Heart right ventricle (tissue), 16 donors: ENCODE measurements at places on chromosomes 4 and X.

- no peak for DNase-seq
These were observed 143.8 kb upstream of the PPARGC1A start for GRCh38 chr4:24033626-24034025.

- DNase-seq, result no peak
These were observed 518 bp upstream of the SAT1 start for GRCh38 chrX:23782455-23782854.

GRCh38 chr4:87057835-87058355 is 123.1 kb downstream of the AFF1 start:
- no peak for DNase-seq

DNA sequence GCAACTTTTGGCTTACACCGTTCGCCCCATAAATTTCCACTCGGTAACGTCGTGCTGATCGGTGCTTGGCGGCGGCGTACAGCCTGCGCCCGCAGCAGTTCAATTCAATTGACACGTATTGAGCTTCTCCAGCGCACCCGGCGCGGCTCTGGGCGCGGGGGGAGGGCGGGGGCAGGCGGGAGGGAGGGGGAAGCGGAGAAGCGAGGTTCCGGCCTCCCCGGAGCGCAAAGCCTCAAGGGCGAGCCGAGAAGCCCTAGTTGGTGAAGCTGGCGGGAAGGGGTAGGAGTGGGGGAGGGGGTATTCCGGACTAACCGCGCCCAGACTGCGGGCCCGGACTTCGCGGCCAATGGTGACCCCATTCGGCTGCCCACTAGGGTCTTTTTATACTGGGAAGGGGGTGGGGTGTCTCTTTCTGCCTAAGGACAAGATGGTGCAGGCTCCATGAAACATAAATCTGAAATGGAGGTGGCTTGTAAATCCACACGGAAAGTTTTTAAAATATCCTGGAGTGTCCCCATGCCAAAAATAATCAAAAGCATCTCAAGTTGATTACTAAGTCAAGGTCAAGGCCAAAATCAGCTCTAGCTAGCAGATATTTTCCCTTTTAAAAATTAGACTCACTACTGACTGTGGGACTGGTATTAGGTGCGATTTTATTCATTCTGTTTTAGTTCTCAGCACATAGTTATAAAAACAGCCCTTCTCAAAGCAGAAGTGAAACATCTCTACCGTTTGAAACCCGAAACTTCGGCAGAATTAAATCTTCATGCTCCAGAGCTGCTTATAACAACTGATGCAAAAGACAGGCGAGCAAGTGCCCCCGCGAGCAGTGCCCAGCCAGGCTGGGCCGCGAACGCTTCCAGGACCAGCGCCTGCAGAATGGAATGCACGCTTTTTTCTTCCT is 1.5 kb upstream of the BCOR start:
- DNase-seq, result peak; percentile 59

- no peak for DNase-seq
These were observed 17.4 kb downstream of the ZNF827 start for GRCh38 chr4:145921231-145921630.

- no peak for DNase-seq
These were observed 53.1 kb downstream of the CHRNA9 start for GRCh38 chr4:40388239-40388638.

- no peak for DNase-seq
These were observed 83.9 kb downstream of the ADRA2C start for GRCh38 chr4:3850128-3850527.

- DNase-seq, result no peak
These were observed 53.0 kb downstream of the FAM53A start for GRCh38 chr4:1631136-1631535.

DNA sequence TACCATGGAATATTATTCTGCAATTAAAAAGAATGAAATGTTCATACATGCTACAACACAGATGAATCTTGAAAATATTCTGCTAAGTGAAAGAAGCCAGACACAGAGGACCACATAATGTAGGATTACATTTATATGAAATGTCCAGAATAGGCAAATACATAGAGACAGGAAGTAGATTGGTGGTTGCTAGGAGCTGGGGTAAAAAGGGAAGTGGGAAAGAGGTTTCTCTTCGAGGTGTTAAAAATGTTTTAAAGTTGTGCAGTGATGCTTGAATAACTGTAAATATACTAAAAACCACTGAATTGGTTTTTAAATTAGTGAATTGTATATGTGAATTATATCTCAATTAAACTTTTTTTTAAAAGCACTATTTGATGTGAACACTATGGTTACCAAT is 3.6 kb upstream of the NXT2 start:
- no peak for DNase-seq

DNA sequence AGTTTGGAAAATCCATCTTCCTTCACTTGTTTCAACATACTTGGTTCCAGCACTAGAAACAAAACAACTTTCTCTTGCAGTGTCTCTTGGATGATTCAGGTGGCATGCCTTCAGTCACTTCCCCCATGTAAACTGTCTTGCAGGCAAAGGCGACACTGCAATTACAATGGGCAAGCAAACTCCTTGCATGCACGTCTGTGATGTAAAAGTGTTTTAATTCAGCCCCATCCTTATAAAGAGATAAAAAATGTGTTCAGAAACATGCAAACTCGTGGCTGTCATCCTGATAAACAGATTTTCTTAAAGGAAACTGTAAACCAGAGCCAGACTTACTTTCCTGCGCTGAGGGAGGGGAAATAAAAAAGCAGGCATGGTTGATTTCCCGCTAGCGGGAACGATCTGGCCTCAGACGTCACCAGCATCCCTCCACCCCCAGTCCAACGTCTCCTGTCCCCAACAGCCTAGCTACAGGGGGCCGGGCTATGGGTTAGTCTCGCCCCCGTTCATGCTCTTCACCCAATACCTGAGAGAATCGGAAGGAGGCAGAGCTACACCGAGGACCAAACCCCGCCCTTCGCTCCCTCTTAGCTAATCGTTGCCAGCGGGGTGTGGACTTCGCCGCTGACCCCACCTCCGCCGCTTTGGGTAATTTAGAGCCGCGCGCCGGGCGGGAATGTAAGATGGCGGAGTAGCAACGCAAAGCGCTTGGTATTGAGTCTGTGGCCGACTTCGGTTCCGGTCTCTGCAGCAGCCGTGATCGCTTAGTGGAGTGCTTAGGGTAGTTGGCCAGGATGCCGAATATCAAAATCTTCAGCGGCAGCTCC is at the start of gene PRPS1:
Gene PRPS1 (plus strand): TSS at position 673 of the 824 bp plus-strand sequence. CDS start 119 bp downstream, at position 792.
- peak; percentile 92 for DNase-seq

GRCh38 chr4:119593698-119594097 is 34.9 kb downstream of the PDE5A start:
- no peak for DNase-seq

DNA sequence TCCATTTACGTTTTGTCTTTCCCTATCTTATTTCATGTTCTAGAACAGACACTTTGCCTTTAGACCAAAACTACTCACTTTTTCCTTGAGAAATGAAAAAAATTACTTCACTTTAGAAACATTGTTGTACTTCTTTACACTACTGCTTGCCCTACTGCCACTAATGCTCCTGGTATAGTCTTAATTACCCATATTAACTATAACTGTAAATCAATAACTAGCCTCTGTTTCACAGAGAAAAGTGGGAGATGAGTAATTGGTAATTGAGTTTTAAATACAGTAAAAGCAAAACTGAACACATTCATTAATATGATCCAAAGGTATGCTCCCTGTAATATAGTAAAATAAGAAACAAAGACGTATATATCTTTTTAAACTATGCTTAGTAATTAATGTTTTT is 111.1 kb upstream of the JADE1 start:
- DNase-seq, result no peak

DNA sequence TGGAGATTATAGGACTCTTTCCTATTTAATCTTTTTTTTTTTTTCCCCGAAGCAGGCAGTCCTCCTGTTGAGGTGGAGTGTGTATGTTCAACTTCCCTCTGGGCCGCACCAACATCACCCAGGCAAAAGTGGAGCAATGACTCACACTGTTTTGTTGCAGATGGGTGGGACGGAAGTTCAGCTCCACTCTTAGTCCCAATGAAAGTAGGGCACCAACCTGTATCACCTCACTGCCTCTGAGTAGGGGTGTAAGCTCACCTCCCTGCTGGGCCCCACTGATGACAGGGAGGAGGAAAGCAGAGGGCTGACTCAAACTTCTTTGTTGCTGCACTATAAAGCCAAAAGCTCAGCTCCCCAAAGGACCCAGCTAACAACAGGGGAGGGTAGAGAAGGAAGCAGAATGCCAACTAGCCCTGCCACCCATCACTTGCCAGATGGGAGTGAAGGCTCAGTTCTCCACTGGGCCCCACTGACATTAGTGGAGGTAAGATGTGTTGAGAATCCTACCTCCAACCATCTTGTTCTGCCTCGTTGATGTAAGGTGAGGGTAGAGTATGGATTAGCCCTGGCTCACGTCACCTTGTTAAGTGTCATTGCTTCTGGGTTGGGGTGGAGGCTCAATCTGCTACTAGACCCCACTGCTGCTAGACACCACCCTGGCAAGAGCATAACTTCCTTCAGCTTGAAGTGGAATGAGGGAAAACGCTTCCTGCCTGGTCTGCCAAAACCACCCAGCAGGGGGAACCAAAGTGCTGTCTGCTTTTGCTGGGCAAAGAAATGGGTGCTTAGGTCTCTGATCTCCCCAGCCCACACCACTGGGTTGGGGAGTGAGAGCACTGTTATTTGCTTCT is 14.1 kb downstream of the RPS6KA3 start:
- DNase-seq, result peak; percentile 47

- DNase-seq, result no peak
These were observed 203.3 kb downstream of the CLCN4 start for GRCh38 chrX:10360116-10360515.

DNA sequence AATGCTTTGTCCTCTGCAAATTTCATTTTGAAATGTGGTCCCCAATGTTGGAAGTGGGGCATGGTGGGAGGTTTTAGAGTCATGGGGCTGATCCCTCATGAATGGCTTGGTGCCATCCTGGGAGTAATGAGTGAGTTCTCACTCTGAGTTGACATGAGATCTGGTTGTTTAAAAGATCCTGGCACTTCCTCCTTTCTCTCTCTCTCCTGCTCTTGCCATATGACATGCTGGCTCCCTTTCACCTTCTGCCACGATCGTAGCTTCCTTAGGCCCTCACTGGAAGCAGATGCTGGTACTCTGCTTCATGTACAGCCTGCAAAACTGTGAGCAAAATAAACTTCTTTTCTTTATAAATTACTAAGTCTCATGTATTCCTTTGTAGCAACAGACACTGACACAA is 262.0 kb downstream of the IL15 start:
- no peak for DNase-seq

DNA sequence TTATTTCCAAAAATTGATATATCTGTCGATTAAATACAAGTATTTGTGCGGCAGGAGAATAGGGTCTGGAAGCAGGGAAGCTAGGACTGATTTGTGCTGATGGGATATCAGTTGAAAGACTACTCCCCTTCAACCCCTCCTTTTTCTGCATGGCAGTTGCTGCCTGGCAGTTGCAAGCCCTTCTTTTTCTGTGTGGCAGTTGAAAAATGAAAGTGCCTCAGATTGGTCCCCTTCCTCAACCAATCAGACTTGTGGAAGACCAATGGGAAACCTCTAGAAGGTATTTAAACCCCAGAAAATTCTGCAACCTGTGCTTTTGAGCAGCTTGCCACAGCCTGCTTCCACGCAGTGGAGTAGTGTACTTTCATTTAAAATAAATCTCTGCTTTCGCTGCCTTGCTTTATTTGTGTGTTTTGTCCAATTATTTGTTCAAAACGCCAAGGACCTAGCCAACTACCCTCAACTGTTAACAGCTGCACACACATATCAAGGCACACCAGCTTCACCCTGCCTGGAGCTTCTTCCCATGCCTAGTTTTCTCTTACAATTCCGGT is 1.5 kb upstream of the TMA16 start:
- no peak for DNase-seq

GRCh38 chr4:79431839-79432238 is 23.8 kb upstream of the GK2 start:
- DNase-seq, result no peak

GRCh38 chrX:40622479-40623138 is 619 bp upstream of the MPC1L start:
- DNase-seq, result no peak

GRCh38 chrX:42567268-42567667 is 210.7 kb downstream of the PPP1R2C start:
- no peak for DNase-seq

DNA sequence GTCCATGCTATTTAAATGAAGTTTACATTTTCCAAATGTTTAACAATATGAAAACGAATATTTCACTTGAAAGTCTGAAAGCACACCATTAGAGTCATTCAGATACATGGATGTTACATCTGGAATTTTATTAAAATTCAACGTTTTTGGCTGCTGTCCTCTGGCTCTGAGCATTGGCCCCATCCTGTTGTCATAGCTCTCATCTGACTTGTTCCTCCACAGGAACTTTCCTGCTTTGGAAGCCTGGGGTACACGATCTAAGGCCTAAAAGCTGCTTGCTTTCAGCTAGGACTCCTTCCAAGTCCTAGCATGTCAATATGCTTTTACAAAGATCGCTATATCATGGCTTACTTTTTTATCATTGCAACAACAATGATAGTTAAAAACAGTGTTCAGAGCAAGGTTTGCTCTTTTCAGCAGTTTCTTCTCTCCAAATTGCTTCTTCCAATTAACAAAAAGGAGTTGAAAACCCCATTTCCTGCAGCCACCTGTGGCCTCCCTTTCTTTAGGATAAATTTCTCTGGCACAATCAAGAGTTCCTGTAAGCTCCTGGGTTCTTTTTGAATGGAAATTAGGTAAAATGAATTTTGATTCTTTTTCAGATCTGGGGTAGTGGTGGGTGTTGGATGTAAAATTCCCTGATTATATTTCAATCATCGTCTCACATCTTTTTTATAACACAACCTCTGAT is 413.4 kb upstream of the AGA start:
- no peak for DNase-seq

- DNase-seq, result no peak
These were observed 51.9 kb downstream of the ZFYVE28 start for GRCh38 chr4:2366252-2367192.

DNA sequence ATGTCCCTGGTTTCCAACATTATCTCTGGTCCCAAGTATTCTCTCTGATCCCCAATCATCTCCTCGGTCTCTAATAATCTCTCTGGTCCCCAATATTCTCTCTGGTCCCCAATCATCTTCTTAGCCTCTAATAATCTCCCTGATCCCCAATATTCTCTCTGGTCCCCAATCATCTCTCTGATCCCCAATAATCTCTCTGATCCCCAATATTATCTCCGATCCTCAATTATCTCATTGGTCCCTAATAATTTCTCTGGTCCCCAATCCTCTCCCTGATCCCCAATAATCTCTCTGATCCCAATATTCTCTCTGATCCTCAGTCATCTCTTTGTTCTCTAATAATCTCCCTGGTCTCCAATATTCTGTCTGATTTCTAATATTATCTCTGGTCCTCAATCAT is 16.6 kb downstream of the P2RY8 start:
- DNase-seq, result no peak

DNA sequence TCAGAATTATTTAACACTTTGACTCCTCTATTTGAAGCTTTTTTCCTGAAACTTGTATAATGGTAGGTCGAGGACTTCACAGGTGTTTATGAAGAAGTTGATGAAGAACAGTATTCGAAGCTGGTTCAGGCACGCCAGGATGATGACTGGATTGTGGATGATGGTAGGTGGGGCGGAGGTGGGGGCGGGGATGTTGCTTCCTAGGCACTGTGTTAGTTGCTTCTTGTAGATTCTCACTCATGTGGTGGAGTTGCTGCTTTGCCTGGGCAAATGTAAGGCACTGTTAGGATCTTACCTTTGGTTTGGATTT is 9.4 kb downstream of the POLA1 start:
- DNase-seq, result no peak
